ENCODE measurements at places on chromosomes 13 and 19.

DNA sequence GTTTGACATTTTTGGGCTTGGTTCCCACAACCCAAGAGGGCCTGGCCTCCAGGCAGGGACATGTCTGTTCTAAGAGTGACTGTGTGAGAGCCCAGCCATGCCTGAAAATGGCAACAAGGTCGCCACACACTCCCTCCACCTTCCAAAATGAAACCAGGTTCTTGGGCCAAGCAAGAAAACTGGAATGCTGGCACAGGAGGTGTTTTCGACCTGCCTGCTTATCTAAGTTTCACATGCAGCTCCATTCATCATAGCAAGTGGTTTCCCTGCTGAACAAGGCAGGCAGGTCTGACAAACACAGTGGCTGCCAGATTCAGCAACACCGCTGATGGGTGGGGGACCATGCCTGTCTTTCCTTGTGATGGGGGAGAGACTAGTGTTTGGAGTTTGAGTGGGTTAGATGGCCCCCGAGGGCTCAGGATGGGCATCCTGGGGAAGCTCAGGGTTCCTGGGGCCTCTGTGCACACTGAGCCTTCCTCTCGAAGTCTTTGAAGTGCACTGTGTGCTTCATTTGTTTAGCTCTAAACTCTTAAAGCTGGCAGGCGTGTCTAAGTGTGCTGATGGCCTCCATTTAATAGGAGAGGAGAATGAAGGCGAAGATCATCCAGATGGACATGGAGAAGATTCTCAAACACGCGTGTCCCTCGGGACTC is 17.9 kb upstream of the GAS6 start:
- DNase-seq = no peak

DNA sequence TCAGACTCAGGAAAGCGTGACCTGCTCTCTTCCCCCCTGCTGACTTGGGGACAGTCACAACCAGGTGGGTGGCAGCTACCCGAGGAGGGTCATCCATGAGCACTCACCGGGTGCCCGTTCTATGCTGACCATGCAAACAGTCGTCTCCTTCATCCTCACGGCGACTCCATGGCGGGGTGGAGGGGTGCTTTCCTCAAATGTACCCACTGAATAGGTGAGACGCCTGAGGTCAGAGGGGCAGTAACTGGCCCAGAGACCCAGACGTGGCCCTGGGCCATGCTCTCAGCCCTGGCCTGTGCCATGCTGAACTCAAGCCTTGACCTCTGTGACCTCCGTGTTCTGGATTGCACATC is 59.2 kb upstream of the TPM4 start:
- DNase-seq = no peak

GRCh38 chr13:29733147-29733611 is 117.2 kb downstream of the UBL3 start:
- DNase-seq = no peak

- peak; percentile 15 for DNase-seq
Observed at GRCh38 chr13:59746291-59746962, 417.3 kb downstream of the DIAPH3 start.

DNA sequence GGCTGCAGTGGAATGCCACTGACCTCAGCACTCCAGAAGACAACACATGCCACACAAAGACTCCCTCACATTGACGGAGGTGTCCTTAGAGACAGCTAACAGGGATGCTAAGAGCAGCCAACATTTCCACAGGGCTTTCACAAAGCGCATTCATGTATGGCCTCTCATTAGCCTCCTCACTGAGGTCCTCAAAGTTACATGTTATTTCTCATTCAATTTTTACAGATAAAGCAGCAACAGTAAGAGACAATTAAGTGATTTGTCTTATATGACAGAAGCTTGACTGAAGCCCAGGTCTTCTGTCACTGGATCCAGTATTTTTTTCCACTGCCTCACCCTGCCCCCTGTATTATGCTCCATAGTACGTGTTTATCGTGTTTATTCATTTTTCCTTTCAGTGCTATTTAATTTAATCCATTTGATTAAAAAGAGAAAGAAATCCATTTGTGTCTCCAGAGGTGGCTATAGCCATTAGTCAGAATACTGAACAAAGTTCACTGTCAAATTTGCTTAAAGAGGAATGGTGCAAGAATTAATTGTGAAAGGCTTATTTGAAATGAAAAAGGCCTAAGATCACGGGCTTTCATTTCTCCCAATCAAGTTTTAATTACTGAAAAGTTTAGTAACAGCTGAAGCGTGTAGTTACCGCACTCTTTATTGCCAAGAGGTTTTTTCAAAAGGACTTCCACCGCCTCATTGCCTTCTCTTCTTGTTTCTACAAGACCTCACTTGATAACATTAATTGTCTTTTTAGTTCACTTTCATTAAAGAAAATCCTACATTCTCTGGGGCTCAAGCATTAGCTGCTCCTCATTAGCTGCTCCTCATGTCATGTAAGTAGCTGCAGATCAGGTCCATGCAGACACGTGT is 115.0 kb downstream of the COG6 start:
- no peak for DNase-seq

DNA sequence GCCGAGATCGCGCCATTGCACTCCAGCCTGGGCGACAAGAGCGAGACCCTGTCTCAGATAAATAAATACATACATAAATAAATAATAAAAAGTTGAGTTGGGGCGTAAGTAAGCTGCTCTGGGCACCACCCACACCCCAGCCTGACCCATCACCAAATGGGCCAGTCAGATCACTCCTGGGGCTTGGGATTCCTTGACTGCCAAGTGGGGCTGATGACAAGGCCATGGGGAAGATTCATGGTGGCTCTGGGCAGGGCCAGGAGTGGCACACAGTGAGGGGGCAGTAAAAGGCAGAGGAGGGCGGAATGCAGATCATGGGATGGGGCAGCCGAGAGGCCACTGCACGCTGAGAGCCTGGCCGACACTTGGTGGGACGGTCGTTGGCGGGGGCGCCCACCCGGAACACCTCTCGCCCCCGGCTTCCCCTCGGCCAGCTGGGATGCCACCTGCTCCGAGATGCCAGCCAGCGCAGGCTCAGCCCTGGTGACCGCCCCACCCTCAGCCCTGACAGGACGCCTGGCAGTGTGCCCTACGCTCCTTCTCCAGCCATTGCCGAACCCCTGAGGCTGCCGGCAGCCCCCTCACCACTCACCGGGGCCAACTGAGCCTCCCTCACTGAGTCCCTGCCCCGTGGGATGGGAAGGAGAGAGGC is 10.9 kb downstream of the ZNF653 start:
- DNase-seq = no peak

- DNase-seq = no peak
Observed at GRCh38 chr13:84136582-84136981, 254.3 kb upstream of the SLITRK1 start.

DNA sequence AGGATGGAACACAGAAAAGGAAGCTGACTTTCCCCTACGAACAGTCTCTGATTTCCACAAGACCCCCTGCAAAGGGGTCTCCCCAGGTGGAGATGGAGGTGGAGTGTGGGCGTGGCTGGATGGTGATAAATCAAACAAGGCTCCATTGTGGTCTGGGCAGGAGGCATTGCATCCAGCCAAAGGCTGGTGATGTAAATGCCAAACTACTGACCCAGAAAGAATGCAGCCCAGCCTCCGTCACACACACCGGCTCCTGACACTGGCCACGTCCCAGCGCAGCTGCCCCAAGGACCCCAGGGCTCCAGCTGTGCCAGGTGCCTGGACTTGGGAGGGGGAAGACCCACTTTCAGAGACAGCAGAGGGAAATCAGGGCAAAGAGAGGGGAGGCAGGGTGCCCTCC is 6.3 kb downstream of the SLC7A1 start:
- DNase-seq = no peak

- no peak for DNase-seq
Observed at GRCh38 chr13:109636736-109637135, 149.6 kb downstream of the IRS2 start.

GRCh38 chr19:32563761-32564160 is 17.2 kb upstream of the PDCD5 start:
- no peak for DNase-seq

- DNase-seq = no peak
Observed at GRCh38 chr19:6263735-6264444, 15.9 kb downstream of the MLLT1 start.

DNA sequence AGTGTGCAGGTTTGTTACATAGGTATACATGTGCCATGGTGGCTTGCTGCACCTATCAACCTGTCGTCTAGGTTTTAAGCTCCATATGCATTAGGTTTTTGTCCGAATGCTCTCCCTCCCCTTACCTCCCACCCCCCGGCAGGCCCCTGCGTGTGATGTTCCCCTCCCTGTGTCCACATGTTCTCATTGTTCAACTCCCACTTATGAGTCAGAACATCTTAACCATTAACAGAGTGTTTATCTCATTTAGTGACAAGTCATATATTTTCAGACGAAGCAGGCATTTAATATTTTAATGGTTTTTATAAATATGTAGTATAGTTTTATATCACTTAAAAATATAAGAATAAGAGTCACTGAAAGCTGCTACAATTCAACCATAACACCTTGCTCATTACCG is 780.5 kb upstream of the ARGLU1 start:
- no peak for DNase-seq

- no peak for DNase-seq
Observed at GRCh38 chr19:4033028-4033956, 25.8 kb downstream of the PIAS4 start.

- DNase-seq = no peak
Observed at GRCh38 chr19:47241919-47242577, 11.0 kb upstream of the BBC3 start.

- DNase-seq = no peak
Observed at GRCh38 chr13:44894001-44894770, 95.1 kb downstream of the NUFIP1 start.

DNA sequence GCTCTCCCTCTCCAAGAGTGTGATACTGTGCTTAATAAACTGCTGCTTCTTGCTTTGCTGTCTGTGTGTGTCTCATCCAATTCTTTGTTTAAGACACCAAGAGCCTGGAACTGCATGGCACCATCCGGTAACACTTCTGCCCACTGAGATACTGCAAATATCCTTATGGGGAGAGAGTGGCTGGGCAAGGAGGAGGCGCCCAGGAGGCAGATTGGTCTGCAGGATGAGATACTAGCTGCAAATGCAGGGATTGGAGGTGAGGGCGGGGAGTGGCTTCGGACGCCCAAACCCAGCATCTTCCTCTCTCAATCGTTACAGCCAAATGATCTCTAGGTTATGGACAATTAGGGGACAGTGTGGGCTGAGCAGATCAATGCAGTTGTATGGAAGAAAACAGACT is 1.7 kb upstream of the SIGLEC7 start:
- DNase-seq = no peak

- no peak for DNase-seq
Observed at GRCh38 chr19:7004313-7004931, 16.8 kb downstream of the MBD3L2B start.

All from activated CD4-positive, alpha-beta T cell treated with anti-CD3 and anti-CD28 coated beads for 48 hours (primary cell).